Ovary (tissue), 10 donors: ENCODE measurements at places on chromosomes 6 and 20. TPM values are rescaled to one million over a fixed set of nuclear protein-coding genes. Genes with fewer than 3 reads are reported as not detected.

DNA sequence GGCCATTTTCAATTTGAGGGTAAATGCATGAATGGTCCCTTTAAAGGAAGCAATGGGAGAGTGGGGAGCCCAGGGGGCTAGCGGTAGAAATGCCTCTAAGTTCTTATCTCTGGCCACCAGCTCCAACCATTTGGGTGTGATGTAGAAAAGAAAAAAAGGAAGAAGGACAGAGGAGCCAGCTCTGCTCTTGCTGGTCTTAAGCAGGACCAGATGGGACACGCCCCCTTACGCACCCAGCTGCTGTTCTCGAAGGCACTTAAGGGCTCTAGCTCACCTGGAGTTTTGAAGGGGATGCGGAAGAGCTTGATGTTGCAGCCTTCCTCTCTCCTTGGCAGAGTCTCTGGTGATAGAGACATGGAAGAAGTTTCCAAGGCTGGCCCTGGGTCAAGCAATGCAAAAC lies 59.5 kb upstream of the RNF144B start:
- no peak for DNase-seq

- no peak for DNase-seq
Observed at GRCh38 chr6:12175626-12176025, 114.5 kb upstream of the EDN1 start.

GRCh38 chr6:53026526-53026925 lies 31.4 kb upstream of the GSTA4 start:
- DNase-seq: no peak

GRCh38 chr6:26275663-26276062 lies 89.3 kb upstream of the BTN3A2 start:
- DNase-seq: no peak

- no peak for DNase-seq
Observed at GRCh38 chr6:89805814-89806371, 13.7 kb downstream of the MDN1 start.

GRCh38 chr6:128446497-128446896 lies 73.9 kb downstream of the PTPRK start:
- DNase-seq: no peak

- peak; percentile 30 for DNase-seq
Observed at GRCh38 chr6:12751694-12752325, 35.2 kb downstream of the PHACTR1 start.

Gene OR2W1
- not detected for total RNA-seq

Gene BAG2
- 16.0 TPM for total RNA-seq

Gene KHDC1L
- total RNA-seq: not detected

Gene BAK1
- 6.7 TPM for total RNA-seq
